ENCODE measurements at places on chromosomes 13 and 19. TPM values are rescaled to one million over a fixed set of nuclear protein-coding genes. Genes with fewer than 3 reads are reported as not detected.

Gene HIF3A
- total RNA-seq: 111 TPM

- no peak for DNase-seq
Measured at GRCh38 chr19:30160426-30160825, 211.8 kb upstream of the ZNF536 start.

GRCh38 chr13:112907286-112907685 is 61.7 kb upstream of the MCF2L start:
- peak; percentile 28 for DNase-seq

GRCh38 chr19:3471954-3472655 is 8.2 kb downstream of the SMIM24 start:
- no peak for DNase-seq

DNA sequence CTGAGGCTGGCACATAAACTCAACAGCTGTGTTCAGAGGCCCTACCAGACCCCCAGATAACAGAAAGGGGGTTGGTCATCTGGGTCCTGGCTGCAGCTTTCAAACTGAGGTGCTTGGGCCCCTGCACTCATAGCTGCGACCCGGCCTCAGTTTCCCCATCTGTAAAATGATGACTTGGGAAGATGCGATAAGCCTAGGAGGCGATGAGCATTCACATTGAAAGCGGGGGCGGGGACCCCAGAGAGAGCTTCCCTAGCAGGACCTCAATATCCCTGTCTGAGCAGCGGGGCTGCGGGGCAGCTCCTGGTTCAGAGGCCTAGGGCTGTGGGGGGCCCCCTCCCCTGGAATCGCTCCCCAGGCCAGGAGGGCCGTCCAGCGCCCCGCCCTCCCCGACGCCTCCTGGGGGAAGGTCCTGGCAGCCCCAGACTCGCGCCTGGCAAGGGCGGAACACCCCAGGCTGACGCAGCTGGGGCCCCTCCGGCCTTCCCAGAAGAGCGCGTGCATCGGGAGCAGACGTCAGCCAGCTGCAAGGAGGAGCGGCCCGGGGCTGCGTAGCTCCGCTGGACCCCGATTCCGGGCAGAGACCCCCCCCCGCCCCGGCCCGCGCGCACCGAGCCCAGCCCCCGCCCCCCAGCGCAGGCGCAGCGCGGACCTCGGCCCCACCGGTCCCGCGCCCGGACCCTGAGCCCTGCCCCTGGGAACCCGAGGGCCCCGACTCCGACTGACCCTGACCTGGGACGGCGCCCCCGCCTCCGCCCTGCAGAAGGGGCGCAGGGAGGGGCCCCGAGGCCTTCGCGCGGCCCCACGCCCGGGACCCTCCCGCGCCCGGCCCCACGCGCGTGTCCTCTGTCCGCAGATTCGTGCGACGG is 3.5 kb downstream of the FSTL3 start:
- DNase-seq: no peak

DNA sequence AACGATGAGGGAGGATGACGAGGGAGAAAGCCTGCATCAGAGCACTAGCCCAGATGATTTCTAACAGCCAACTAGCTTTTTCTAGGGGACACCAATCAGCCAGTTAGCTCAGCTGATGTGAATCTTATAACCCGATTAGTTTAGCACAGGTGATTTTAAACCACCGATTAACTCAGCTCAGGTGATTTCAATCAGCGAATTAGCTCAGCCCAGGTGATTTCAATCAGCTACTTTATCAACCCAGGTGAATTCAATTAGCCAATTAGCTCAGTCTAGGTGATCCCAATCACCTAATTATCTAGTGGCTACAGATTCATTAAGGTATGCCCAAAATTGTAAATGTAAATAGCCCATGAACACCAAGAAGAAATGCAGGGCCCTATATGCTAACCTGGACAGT is 146.9 kb downstream of the ZNF486 start:
- no peak for DNase-seq

DNA sequence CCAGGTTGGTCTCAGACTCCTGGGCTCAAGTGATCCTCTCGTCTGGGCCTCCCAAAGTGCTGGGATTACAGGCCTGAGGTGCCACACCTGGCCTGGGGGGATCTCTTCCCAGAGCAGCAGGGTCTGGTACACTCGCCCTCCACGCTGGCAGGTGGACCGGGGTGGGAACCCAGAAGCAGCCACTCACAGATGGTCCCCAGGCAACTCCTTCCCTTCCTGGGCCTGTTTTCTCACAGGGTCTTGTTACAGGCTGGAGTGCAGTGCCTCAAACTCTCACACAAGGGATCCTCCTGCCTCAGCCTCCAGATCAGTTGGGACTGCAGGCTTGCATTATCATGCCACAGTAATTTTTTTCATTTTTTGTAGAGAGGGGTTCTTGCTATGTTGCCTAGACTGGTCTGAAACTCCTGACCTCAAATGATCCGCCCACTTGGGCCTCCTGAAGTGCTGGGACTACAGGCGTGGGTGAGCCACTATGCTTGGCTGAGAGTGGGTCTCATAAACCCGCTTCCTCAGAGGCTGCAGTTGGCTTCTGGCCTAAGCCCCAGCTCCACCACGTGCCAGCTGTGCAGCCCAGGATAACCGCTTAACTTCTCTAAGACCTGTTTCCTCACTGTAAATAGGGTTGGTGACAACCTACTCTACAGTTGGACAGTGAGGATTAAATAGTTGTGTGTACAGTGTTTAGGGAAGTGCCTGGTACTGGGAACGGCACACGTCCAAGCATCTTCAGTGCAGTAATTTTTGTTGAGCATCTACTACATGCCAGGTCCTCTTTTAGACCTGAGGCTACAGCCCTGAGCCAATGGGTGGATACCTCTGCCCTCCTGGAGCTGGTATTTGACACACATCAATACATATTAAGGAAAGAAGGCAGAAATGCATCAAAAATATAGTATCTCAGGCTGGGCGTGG is 871 bp upstream of the CCER2 start:
- no peak for DNase-seq

DNA sequence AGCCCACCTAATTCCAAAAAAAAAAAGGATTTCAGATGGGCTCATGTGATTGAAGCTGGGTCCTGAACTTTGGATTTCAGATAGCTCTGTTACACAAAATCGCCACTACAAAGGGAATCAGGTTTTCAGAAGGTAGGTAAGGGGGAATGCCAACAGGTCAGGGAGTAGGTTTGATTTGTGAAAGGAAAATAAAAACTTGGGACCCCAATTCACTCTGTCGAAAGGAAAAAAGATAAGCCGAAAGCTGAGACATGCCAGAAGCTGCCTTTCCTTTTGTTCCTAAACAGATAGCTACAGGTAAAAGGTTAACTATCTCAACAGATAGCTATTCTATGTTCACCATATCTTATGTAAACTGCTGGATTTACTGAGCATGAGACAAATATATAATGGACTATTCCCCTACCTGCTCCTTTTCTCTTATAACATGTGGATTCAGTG is 4.0 kb downstream of the KRTDAP start:
- no peak for DNase-seq

Gene S1PR5
- total RNA-seq: 1.2 TPM

Gene SYNGR4
- total RNA-seq: not detected

Gene ZNF667
- 2.9 TPM for total RNA-seq

DNA sequence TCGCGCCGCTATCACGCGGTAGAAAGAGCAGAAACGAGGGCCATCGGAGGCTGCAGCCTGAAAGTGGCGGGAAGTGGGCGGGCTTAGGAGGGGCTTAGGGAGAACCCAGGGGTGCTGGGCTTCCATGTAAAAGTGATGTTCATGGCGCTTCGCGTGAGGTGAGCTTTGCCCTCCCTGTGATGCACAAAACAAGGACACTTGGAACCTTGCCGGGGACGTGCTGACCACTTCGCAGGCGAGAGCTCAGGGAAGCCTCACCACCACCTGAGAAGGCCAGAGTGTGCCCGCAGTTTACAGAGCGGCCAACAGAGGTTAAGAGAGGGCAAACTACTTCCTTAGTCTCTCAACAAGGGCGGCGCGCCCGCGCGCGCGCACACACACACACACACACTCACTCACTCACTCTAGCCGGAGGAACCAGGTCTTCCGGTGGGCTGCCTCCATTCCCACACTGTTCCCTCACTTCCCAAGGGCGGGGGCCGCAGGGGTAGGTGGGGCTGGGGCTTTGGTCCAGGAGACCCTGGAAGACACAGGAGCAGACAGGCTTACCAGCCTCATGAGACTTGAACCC is 651 bp downstream of the GAPDHS start:
- no peak for DNase-seq

Gene ANKLE1
- total RNA-seq: 1.6 TPM

GRCh38 chr13:106462710-106463109 is 72.8 kb downstream of the EFNB2 start:
- no peak for DNase-seq

- no peak for DNase-seq
Measured at GRCh38 chr13:25649001-25649633, 277.3 kb downstream of the ATP8A2 start.

Gene LAIR1
- 44.5 TPM for total RNA-seq

- no peak for DNase-seq
Measured at GRCh38 chr19:5495792-5496191, 40.6 kb downstream of the ZNRF4 start.

Gene EBI3
- 8.2 TPM for total RNA-seq

Gene IGFL1
- total RNA-seq: not detected

Gene SSC5D
- total RNA-seq: 3.6 TPM

Gene CILP2
- total RNA-seq: 0.66 TPM

Gene SIGLEC7
- 0.98 TPM for total RNA-seq

GRCh38 chr13:93450191-93450621 is 223.6 kb downstream of the GPC6 start:
- no peak for DNase-seq

DNA sequence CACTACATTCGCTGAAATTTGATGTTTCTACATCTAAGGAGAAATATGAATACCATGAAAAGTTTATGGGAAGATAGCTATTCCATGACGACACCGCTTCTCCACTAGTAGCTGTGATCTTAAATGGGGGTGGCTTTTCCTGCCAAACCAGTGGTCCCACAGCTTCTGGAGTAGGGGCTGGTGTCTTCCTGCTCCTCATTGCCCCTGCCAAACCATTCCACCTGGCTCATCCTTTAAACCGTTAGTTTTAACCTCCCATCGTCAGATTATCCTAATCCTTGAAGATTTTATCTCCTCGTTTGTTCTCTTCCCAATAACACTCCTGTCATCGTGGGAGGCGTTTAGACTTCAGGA is 568 bp upstream of the ZNF230 start:
- no peak for DNase-seq

GRCh38 chr13:104436555-104436954 is 1370.3 kb upstream of the SLC10A2 start:
- DNase-seq: no peak

Gene ZNF100
- total RNA-seq: 11.5 TPM

GRCh38 chr19:49361438-49362047 is 673 bp downstream of the TEAD2 start:
- peak; percentile 65 for DNase-seq

DNA sequence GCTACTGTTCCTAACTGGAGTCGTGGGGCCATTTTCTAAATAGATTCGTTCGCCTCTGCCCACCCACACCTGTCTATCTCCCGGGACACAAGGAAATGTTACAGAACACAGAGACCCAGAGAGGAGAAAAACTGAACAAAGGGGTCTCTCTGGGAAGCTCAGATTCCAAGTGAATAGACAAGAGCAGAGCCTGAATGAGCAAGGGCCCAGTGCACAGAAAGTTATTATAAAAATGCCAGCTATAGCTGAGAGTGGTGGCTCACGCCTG is 27.2 kb upstream of the FEM1A start:
- no peak for DNase-seq

- no peak for DNase-seq
Measured at GRCh38 chr13:34863360-34864135, 78.5 kb upstream of the NBEA start.

GRCh38 chr19:17680230-17680722 is 7.9 kb downstream of the UNC13A start:
- DNase-seq: no peak

Gene NRTN
- total RNA-seq: 1.8 TPM

- no peak for DNase-seq
Measured at GRCh38 chr13:65555962-65556361, 1674.2 kb downstream of the PCDH9 start.

DNA sequence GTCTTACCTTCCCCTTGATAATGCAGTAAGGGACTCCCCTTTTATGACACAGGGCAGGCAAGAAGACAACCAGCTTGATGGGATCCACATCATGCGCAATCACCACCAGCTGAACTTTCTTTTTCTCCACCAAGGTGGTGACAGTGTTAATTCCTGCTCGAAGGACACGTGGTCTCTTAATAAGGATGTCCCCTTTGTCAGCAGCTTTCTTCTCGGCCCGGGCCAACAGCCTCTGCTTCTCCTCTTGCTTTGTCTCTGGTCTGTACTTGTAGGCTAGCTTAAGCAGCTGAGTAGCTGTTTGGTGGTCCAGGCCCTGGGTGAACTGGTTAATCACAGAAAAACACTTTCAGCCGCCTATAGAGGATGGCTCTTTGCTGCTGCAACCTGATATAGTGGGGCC is 8.0 kb downstream of the ZNF431 start:
- DNase-seq: no peak

DNA sequence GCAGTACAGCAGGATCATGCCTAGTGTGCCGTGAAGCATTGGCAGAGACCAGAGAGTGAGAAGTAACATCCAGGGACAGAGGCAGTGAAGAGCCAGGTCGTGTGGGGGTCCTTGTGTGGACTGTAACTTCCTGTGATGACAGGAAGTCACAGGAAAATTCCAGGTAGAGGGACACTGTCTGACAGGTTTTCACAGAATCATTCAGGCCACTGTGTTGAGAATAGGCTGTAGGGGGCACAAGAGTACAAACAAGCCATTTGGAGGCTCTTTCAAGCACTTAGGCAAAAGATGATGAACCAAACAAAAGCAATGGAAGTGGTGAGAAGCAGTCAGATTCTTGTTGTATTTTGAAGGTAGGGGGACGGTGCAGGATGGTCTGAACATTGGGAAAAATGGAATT is 46.4 kb downstream of the N4BP2L1 start:
- no peak for DNase-seq

- DNase-seq: no peak
Measured at GRCh38 chr13:90105849-90106496, 1241.5 kb upstream of the MIR17HG start.

GRCh38 chr13:50690006-50690405 is 153.5 kb downstream of the DLEU7 start:
- no peak for DNase-seq

DNA sequence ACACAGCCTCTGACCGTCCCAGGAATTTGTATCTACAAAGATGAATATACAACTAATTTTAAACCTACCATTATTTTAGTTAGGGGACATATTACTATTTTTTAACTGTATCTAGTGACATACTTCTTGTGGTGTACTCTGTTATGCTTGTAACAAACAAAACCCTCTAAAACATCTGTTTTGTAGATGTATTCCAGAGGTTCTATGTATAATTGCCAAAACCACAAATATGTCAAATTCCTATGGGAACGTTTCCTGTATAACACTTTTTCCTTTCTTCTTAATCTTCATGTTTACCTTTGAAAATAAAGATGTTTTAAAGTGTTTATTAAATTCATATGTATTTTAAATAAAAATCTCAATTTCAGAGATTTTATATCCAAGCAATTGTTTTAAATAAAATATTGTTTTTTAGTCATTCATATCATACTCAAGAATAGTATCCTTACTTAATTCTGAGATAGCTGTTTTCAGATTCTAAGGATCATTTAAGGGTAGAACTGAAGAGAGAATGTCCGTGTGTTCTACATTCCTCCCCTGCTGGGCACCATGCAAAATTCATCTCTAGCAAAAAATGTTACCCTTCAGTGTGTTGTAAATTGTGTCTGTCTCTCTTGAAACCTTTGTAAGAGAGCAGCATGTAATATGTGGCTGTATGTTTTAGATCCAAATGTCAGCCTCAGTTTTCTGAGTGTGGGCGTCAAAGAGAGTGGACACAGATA is 1327.7 kb downstream of the EFNB2 start:
- no peak for DNase-seq

- DNase-seq: no peak
Measured at GRCh38 chr13:74101436-74101835, 32.8 kb downstream of the KLF12 start.

Data from breast epithelium (tissue), 4 donors.